ENCODE measurements at places on chromosomes 1 and 21. TPM values are rescaled to one million over a fixed set of nuclear protein-coding genes. Genes with fewer than 3 reads are reported as not detected.

DNA sequence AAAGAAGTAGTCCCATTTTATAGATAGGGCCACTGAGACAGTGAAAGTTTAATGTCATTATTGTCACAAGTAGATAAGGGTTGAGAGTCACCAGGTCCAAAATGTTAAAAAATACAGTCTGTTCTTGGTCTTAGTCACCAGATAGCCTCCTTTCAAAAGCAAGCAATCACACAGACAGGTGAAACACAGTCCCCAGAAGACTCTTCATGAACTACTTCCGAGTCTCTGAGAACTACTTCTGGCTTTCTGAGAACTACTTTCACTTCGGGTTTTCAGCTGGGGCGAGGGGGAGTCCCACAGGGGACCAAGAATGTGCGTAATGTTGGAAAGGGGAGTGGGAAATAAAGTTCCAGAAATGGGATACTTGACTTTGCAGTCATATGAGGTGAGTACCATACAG lies 143.2 kb downstream of the HHIPL2 start:
- no peak for DNase-seq

- DNase-seq: no peak
Measured at GRCh38 chr1:221011145-221011544, 131.9 kb downstream of the HLX start.

DNA sequence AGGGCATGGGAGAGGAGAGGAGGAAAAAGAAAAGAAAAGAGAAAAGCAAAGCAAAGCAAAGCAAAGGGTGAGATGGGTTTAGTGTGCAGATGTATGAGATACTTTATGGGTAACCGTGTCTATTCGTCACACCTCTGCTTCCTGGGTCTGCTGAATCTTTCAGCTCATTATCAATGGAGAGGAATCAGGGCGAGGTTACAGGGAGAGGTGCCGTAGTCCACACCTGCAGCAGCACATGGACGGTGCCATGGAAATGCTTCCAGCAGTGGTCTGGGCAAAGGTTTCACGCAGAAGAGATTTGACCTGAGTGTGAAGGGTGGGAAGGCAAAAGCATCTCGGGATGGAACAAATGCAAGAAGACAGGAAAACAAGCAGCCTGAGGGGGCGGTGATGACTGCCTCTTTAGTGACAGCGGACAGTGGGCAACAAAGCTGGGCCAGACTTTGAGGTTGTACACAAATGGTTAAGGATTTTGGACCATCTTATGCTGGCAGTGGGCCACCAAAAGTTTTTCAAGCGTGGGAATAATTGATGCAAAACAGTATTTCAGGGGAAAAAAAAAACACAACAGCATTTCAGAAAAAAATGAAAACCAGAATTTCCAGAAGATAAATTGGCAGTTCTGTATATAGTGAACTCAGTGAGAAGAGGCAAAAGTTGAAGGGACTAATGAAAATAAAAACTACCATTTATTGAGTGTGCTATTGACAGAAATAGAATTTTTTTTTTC lies 19.5 kb upstream of the SRP9 start:
- DNase-seq: no peak

- no peak for DNase-seq
Measured at GRCh38 chr1:25699500-25700143, 83.0 kb downstream of the MAN1C1 start.

GRCh38 chr1:41383094-41383852 lies 22.0 kb downstream of the FOXO6 start:
- peak; percentile 33 for DNase-seq

- no peak for DNase-seq
Measured at GRCh38 chr1:235995511-235995910, 69.4 kb downstream of the NID1 start.

GRCh38 chr1:23928789-23929188 lies 15.6 kb upstream of the CNR2 start:
- no peak for DNase-seq

DNA sequence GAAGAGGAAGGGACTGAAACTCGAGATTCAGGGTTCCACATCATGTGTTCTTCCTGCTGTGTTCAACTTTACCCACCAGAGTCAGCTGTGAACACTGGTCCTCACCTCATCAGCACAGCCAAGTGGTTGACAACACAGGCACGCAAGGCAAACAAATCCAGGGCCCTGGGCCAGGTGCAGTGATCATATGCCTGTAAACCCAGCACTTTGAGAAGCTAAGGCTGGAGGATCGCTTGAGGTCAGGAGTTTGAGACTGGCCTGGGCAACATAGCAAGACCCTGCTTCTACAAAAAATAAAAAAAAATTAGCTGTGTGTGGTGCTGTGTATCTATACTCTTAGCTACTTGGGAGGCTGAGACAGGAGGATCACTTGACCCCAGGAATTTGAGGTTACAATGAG lies 8.4 kb upstream of the XKR8 start:
- no peak for DNase-seq

DNA sequence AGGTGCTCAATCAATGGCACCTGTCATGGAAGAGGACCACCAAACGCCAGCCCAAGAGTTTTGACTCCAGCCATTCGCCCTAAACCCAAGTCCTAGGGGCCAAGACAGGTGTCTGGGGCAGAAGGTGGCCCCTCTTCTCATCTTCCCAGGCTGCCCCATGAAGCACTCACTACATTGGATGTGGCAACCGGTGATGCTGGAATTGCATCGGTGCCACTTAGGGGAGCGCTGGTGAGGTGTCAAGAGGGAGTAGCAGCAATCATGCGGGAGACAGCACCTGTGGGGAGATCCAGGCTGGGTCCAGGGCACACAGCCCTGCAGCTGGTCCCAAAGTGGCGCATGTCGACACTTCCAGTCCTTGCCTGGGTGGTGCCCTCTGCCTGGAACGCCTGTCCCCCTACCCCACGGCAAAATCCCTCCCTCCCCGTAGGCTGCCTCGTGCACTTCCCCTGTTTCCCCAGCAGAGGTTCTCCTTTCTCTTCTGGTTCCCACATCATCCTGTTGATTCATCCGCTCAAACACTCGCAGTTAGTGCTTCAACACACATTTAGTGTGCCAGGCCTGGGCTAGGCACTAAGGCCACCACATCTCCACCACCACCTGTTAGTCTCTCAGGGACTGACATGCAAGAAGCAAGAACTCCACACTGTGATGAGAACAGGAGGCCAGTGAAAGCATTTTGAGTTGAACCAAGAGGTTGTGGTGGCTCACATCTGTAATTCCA lies 18.5 kb downstream of the PLA2G2D start:
- DNase-seq: peak; percentile 43

GRCh38 chr1:6345009-6345408 lies 48.6 kb downstream of the ACOT7 start:
- DNase-seq: no peak

GRCh38 chr1:7046891-7047290 lies 261.6 kb downstream of the CAMTA1 start:
- no peak for DNase-seq

DNA sequence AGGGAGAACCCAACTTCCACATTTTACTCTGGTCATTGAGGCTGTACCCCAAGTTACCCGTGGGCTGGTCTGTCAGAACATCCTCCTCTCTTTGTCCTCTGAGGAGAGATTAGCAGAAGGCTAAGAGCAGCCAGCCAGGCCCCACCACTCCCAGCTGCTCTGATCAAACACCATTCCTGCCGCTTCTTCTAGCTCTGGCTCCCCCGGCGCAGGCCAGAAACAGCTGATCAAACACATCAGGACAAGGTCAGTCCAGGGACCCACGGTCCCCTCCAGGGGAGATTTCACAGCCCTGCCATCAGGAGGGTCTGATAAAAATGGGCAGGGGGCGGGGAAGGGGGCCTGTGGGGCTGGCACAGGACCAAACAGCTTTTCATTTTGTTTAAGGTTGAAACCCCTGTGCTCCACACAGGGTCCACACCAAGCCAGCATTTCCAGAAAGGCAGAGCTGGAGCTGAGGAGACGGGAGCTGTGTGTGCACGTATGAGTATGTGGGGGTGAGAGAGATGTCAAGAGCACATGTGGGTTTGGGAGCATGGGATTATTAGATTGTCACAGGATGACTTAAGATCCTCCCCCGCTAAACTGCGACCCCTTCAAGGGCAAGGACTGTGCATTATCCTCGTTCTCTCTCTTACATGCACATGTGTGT lies 29.9 kb upstream of the EPHA8 start:
- DNase-seq: no peak

- no peak for DNase-seq
Measured at GRCh38 chr1:33334081-33334552, 13.2 kb upstream of the A3GALT2 start.

GRCh38 chr1:47468709-47469389 lies 31.0 kb downstream of the FOXD2 start:
- no peak for DNase-seq

- no peak for DNase-seq
Measured at GRCh38 chr1:204854286-204854685, 16.4 kb upstream of the NFASC start.

DNA sequence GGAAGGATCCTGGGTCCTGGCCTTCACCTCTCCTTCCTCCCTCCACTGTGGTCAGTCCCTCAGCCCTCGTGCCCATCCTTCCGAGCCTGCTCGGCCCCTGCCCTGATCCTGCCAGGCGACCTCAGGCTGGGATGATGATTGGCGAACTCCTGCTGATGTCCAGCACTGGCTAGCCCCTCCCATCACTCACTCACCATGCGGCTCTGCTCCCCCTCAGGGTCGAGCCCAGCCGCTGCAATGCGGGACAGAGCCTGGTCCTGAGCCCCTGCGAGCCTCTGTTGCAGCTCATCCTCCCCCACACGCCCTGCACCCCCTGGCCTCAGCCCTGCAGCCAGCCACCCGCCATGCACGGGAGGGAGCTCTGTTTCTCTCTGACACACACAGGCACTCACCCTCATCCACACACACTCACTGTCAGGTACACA lies 100.2 kb downstream of the DMRTB1 start:
- DNase-seq: no peak

GRCh38 chr1:84387480-84388163 lies 10.7 kb upstream of the DNASE2B start:
- DNase-seq: no peak

GRCh38 chr1:178942285-178943198 lies 71.7 kb upstream of the ANGPTL1 start:
- DNase-seq: no peak

- DNase-seq: no peak
Measured at GRCh38 chr1:23004112-23004511, 11.5 kb downstream of the TEX46 start.

DNA sequence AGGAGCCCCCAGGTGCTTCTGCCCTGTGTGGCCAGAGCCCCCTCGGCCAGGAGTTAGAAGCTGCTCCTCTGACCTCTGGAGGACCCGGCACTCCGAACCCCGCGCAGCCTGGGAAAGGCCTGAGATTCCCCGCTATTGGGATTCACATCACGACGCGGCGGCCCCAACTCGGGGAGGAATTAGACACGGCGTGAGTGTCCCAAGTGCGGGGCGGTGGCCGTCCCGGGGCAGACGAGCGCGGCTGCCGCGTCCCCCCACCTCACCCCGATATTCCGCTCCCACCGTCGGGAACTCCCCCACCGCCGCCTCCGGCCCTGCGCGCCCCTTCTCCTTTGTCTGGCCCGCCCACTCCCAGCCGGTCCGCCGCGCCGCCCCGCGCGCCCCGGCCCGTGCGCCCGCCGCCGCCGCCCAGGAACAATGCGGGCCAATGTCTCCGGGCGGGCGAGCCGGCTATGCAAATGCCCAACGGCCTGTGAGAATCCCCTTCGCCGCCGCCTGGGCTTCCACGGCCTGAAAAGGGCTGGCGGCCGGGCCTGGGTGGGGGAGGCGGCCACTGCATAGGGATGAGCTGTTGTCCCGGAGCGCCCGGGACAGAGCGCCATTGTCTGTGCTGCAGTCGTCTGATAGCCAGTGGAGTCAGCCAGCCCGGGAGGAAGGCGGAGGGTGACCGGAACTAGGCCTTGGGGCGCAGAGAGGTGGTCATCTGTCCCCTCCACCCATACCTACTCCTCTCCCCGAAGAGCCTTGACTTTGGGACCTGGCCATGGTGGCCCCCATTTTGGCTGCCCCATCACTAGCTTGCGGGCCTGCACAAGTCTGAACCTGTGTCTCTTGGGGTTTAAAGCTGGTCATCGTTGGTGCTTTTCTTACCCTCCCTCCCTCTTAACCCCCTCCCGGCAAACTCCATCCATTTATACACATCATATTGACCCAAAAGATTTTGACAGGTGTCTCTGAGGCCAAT lies 19.4 kb downstream of the RHBG start:
- DNase-seq: no peak

GRCh38 chr21:29501451-29501850 lies 202.7 kb downstream of the BACH1 start:
- DNase-seq: no peak

- no peak for DNase-seq
Measured at GRCh38 chr1:100249155-100249536, 488 bp downstream of the DBT start.

- no peak for DNase-seq
Measured at GRCh38 chr21:38511662-38512243, 13.5 kb upstream of the ERG start.

GRCh38 chr1:222521299-222522104 lies 26.4 kb downstream of the HHIPL2 start:
- DNase-seq: no peak

DNA sequence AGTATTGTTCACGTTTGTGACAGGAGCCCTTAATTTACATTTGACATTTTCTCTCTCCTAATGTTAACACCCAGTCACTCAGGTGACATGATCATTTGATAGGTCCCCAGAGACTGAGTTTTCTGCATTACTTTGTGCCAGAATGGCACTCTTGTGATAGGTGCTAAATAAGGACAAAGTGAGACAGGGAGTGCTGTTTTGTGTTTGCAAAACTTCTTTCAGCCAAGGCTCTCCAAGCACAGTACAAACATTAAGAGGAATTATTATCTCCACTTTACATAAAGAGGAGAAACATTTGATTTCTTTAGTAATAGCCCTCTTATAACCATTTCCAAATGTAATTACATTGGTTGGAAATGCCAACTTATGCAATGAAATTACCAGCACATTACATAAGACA lies 355.2 kb downstream of the NTNG1 start:
- DNase-seq: no peak

DNA sequence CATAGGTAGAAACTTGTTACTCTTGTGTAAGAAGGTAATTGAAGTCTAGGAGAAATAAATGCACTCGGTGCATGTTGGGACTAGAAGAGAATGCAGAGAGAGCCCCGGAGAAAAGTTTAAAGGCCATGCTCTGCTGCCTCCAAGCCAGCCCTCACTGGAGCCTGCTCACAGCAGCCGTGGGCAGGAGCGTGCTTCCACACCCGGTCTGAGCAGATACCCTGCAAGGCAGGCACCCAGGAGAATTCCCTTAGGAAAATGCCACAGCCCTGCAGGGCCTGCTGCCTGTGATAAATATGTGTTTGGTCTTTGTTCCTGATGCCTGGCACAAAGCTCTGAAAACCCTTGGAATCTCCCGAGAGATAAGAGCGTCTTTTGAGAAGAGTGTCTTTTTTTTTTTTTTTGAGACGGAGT lies 22.8 kb downstream of the C2CD2 start:
- DNase-seq: no peak

The POMGNT1 gene
- 67.5 TPM for polyA plus RNA-seq

The GBP7 gene
- polyA plus RNA-seq: not detected

The CSF3R gene
- not detected for polyA plus RNA-seq

The OR14I1 gene
- not detected for polyA plus RNA-seq

The SPRR2A gene
- not detected for polyA plus RNA-seq

The SLC6A17 gene
- 0.02 TPM for polyA plus RNA-seq

The PLA2G2C gene
- not detected for polyA plus RNA-seq

The UTP25 gene
- polyA plus RNA-seq: 6.6 TPM

The FCER1A gene
- polyA plus RNA-seq: not detected

The LRRC38 gene
- polyA plus RNA-seq: not detected
